Effector CD4-positive, alpha-beta T cell (primary cell): ENCODE measurements at places on chromosomes 13 and 19.

- no peak for DNase-seq
Measured at GRCh38 chr19:5349041-5349440, 8.4 kb upstream of the PTPRS start.

DNA sequence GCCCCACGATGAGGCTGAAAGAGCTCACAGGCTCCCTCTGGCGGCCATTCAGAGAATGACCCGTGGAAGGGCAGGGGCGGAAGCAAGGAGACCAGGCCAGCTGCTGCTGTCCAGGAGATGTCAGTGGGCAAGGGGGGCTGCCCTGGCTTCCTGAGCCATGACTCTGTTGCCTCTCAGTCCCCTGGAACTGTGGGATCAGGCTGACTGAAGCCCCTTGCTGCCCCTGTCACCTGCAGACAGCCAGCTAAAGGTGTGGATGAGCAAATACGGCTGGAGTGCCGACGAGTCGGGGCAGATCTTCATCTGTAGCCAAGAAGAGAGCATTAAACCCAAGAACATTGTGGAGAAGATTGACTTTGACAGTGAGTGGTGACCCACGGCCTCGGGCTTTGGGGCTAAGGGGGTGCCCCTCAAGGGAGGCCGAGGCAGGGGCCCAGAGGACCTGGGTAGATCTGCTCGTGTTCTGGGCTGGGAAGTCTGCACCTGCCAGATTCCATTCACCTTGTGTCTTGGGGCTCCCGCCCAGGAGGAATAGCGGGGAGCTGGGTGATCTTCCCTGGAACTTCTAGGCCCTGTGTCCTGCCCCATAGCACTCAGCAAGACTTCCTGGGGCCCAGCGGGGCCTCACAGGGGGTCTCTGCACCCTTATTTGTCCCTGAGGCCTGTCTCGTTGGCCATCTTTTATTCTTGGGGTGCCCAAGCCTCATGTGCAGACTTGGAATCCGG is 12.5 kb upstream of the ACTN4 start:
- DNase-seq, result peak; percentile 62

DNA sequence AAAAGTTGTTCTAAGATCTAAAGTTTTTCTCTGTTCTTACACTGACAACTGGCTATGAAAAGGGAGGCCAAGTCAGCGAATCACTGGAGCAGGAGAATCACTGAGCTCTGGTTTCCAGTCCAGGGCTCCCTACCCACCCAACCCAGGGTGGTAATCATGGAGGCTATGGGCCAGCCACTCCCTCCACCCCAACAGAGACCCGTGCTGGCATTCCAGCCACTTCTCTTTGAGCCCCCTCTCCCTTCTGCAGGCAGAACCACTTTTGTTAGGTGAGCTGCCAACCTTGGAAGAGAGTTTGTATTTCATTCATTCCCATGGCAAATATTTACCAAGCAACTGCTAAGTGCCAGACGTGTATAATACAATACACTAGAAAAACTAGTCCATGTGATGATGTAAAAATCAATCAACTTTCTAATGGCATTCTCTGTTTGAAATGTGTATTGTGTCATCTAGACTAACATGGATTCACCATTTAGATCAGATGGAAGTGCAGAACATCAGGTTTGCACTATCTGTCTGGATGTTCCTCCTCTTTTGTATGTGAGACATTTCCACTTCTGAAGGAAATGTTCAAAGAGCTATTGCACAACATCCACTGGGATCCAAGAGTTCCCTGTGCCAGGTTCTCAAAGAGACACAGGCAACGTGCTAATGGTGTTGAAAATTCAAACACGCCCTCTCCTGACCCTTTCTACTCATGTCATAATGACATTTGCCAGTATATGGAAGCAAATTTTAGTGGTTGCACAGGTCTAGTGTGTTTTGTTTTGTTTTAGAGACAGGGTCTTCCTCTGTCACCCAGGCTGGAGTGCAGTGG is 5.3 kb downstream of the MLNR start:
- DNase-seq, result no peak

DNA sequence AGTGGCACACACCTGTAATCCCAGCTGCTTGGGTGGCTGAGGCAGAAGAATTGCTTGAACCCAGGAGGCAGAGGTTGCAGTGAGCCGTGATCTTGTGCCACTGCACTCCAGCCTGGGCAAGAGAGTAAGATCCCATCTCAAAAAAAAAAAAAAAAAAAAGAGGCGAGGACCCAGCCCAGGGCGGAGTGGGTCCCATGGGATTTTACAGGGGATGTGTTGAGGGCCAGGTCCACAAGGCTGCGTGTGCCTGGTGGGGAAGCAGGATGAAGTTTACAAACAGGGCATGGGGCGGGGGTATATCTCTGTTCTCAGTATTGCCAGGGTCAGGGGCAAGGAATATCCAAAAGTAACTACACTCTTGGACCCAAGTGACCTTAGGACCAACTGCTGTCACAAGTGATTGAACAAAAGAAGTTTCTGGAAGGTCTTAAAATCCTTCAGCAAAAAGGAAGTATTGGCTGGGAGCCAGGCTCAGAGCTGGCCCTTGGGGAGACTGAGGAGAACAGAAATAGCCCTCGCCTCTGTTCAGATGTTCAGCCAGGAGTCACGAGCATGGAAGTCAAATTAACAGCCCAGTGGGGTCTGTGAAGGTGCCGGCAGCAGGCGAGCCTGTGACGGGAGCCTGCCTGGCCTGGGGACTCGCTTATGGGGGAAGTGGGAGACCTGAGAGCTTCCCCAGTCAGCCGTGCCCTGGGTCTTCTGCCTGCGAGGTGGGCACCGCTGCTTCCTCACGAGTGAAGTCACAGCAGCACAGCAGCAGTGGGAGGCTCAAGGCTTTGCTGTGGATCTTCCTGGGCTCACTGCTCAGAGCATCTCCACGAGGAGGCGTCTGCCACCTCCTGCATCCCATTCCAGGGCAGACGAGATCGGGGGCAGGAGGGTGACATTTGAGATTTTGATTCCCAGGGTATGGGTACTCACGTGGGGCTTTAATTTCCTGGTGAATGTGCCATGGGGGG is 6.4 kb downstream of the MYO9B start:
- DNase-seq, result no peak

DNA sequence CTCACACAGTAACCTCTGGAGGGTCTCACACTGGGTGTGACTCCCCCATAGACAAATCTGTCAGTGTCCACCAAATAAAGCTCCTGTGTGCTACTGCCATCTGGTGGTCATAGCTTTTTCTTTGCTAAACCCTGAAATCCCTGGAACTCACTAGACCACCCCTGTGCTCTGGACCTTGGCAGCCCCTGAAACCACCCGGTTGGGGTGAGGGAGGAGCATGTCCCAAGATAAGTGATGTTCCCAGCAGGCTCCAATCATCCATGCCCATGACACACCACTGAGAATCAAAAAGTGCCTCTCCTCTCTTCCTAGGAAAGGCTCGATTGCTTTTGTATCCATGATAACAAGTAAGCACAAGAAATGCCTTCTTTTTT is 6.5 kb upstream of the HSD17B14 start:
- DNase-seq, result peak; percentile 45

DNA sequence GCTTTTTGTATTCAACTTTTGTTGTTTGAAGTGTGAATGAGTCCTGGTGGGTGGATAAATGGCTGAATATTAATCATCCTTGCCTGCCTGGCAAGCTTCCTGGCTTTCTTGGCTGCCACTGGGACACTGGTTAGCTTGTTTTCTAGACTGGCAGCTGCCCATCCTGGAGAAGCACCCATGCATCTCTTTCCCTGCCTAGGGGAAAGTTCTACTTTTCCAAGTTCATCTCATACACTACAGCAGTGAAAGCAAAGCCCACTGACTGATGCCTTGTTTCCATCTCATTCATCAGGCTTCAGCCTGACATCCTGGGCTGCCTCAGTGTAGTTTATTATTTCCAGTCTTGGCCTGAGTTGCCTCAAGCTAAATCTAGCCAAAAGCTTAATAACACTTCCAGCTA is 244.8 kb downstream of the PCDH20 start:
- no peak for DNase-seq

DNA sequence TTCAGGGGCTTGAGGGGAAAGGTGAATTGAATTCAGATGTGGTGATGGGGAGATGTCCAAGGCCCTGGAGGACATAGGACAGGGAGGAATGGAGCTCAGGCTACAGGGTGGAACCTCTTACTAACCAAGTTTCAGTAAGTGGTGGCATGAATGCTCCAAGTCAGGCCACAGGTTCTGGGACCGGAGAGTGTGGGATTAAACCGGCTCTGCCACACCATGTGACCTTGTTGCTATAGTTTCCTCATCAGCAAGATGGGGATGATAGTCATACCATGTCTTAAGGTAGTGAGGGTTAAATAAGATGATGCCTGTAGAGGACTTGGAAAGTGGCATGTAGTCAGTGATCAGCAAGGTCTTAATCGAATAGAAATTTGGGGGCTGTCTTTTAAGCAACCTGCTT is 16.3 kb downstream of the GPR183 start:
- DNase-seq, result no peak

DNA sequence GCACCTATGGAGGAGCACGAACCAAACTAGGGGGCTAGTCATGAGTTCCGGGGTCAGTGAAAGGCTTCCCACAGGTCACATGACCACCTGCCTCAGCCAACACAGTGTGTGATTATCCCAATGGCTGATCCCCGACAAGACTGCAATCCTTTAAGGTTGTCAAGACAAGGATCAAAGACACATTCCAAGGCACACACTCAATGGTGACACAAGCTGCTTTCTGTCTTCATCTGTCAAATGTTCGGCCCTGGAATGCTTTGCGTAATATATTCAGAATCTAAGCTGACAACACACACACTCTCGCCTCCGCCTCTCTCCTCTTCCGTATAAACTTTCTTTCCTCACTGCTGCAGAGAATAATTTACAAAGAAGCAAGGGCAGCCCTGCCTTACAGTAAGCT is 11.7 kb downstream of the RANBP3 start:
- DNase-seq, result no peak

GRCh38 chr13:25069911-25070310 is 26.0 kb upstream of the PABPC3 start:
- no peak for DNase-seq

GRCh38 chr19:3031607-3031867 is 2.5 kb upstream of the TLE2 start:
- no peak for DNase-seq

DNA sequence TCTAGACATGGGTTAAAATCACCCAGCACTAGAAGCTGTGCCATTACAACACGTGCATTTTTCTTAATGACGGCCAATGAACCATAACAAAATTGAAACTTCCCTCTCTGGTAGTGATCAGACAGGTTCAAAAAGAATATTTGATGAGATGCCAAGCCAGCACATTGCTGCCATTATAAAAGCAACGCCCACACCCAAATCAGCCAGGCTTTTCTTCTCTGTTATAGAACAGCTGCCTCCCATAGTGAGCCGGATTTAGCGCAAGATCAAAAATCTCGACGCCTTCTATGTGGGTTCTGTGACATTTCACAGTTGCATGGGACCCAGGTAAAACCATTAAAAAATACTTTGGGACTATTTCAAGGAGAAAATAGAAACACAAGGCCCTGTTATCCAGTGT is 1158.0 kb downstream of the EFNB2 start:
- no peak for DNase-seq

DNA sequence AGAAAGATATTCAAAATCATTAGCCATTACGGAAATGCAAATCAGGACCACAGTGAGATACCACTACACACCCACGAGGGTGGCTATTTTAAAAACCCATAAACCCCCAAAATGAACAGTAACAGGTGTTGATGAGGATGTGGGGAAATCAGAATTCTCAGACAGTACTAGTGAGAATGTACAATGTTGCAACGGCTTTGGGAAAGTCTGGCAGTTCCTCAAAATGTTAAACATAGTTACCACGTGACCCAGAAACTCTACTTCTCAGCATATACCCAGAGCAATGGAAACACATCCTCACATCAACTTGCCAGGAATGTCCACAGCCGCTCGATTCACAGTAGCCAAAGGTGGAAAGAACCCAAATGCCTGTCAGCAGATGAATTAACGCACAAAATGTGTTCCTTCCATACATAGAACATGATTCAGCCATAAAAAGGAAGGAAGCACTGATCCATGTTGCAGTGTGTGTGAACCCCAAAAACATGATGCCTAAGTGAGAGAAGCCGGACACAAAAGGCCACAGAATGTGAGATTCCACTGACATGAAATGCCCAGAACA is 7.0 kb downstream of the PLVAP start:
- DNase-seq, result no peak

- DNase-seq, result no peak
Measured at GRCh38 chr13:38947054-38947453, 43.6 kb downstream of the STOML3 start.

GRCh38 chr13:113152691-113152983 is 5.8 kb upstream of the PROZ start:
- DNase-seq, result no peak
